Activated CD4-positive, alpha-beta T cell treated with anti-CD3 and anti-CD28 coated beads for 4 hours (primary cell): ENCODE measurements at places on chromosomes 5 and 9.
A peak's percentile ranks its signal among the peaks of the same experiment; 100 is the strongest.

DNA sequence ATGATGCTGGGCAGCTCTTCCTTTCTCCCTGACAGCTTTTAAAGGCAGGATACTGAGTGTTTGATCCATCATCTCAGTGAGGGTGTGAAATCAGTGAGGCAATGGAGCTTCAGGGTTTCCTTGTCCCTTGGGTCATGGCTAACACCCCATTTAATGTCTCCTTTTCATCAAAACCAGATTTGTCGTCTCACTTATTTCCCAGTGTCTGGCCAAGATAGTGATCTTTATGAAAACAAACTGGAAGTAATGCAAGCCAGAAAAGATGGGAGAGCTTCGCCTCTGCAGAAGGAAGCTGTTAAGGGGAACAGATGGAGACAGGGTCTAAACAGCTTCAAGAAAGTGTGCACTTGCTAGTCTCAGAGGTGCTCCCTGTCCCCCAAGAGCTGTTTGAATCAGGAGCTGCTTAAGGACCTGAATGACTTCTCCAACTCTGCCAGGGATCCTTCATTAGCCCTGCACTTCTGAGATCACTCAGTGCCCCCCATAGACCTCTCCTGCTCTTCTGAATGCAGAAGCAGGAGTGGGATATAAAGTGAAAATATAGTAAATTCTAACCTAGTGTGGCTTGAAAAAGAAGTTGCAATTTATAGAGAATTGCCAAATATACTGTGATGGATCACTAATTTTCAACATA is 96.1 kb downstream of the F2RL2 start:
- DNase-seq = no peak

GRCh38 chr5:168019143-168019542 is 272.3 kb upstream of the WWC1 start:
- no peak for DNase-seq

DNA sequence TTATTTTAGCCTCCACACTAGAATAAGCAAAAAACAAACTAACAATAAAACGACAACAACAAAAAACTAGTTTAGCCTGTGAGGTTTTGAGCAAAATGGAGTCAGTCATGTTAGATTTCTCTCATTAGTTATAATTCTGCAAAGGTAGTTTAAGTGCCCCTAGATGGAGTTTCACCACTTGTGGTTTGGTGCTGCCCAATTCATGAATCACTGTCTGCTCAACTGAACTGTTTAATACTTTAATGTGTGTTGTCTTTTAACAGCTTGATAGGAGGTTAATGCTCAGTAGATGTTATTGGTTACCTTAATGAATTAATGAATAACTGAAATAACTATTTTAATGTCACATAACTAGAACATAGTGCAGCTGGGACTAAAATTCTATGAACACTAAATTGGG is 3.5 kb upstream of the PLAA start:
- no peak for DNase-seq

- no peak for DNase-seq
These were observed 21.5 kb upstream of the RALGPS1 start for GRCh38 chr9:126893079-126893478.

DNA sequence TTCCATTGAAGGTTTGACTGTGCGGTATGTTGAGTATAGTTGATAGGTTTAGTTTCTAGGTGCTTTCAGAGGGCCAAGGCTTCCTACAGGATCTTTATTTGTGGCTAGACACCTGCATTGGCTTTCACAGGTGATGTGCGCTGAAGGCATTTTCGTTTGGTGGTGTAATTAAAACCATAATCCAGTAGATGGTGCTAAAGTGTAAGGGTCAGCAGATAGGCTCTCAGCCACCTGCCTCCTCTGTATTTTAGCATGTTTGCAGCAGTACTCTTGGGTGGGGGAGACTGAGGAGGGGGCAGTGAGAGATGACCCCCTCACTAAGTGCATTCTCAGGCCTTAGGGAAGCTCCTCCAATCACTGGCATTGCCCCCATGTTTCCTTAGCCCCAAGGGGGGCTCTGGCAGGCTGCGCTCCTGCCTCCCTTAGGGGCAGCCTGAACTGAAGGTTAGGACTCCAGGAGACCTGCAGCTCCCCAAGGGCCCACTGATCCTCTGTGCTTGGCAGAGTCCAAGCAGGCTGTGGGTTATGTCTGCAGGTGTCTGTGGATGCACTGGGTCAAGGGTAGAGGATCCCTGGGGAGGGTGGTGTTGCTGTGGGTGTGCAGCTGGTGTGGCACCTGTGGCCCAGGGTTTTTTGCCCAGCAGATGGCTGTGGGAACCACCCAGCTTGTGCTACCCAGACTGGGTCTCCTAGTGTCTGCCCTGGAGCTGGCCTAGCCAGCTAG is 23.4 kb downstream of the CDK20 start:
- no peak for DNase-seq

DNA sequence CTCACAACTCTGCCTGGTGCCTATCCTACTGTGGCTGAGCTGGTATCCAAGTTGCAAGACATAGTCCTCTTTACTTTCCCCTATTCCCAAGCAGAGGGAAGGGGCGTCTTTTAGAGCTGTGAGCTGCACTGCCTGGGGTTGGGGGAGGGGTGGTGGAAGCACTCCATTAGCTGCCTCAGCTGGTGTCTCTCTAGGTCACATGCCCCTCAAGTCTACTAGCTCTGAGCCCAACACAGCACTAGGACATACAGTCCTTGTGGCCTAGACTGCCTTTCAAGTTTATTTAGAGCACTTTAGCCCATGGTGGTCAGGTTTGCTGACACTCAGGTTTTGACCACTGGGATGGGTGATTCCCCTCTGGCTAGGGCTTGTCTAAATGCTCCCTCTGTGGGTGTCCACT is 54.7 kb downstream of the SREK1 start:
- no peak for DNase-seq

DNA sequence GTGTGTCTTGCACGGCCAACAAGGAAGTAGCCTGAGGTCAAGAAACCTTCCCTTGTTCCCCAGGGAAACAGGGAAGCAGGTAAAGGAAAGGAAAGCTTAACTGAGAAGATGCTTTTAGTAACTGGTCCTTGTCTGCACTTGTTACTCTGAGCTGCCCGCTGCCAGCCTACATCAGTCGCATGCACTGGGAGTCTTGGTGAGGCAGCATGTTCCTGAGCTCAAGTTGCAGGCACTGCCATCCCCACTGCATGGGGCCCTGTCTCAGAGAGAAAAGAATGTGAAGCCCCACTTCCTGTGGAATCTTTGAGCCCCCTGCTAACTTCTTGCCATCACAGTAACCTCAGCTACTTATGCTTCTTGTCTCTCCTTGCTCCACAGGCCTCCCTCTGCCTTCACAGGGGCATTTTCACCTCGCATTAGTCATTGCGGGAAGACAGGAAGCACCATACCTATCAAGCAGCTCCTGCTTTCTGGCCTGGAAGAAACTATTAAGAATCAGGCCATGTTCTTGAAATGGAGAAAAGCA is 344.1 kb upstream of the ADAMTSL1 start:
- DNase-seq = no peak

GRCh38 chr5:122743261-122743660 is 31.6 kb upstream of the SNX2 start:
- no peak for DNase-seq

GRCh38 chr5:159451197-159452052 is 121.1 kb upstream of the IL12B start:
- no peak for DNase-seq

DNA sequence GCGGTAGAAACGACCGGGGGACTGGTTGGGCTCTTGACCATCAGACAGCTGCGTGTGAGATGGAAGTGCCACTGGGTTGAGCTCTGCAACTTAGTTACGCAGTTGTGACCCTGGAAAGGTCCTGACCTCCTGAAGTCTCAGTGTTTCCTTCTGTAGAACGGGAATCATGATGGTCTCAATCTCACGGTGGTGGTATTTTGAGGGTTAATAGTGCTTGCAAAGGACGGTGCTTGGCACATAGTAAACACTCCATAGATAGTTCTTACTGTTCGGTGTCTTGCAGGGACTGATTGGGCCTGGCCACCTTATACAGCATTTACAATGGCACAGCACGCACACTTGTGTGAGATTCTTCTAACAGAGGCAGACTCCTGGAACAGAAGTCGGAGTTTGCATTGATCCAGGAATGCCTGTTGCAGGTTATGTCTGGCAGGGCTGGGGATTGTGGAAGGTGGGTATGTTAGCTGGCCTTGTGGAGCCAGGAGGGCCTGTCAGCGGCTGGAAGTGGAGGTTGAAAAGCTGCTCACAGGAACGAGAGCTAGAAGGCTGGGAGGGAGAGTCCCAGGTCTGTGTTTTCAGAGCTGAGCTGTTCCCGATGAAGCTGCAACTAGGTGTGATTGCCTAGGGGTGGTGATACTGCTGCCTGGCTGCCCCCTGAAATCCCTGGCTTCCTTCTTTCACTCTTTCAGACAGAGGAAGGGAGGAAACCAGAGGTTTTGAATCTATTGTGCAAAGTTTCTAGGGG is 962 bp upstream of the TXN start:
- DNase-seq = peak; percentile 5
